ENCODE measurements at places on chromosomes 16 and 17.

DNA sequence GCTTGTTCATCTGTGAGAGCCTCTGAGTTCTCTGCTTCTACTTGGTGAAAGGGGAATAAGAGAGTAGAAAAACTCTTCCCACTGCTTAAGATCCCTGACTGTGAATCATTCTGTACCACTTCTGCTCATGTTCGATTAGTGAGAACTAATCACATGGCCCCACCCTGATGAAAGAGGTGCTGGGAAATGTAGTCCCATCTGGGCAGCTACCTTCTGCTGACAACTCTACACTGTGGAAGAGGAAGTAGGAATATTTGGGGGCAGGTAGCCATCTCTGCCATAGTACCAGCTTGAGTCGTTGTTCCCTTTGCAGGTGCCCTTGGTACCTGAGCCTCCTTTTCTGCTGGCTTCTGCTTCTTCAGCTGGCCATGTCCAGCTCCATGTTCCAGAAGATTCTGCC, 29.9 kb downstream of the NKD1 start:
- no peak for DNase-seq

DNA sequence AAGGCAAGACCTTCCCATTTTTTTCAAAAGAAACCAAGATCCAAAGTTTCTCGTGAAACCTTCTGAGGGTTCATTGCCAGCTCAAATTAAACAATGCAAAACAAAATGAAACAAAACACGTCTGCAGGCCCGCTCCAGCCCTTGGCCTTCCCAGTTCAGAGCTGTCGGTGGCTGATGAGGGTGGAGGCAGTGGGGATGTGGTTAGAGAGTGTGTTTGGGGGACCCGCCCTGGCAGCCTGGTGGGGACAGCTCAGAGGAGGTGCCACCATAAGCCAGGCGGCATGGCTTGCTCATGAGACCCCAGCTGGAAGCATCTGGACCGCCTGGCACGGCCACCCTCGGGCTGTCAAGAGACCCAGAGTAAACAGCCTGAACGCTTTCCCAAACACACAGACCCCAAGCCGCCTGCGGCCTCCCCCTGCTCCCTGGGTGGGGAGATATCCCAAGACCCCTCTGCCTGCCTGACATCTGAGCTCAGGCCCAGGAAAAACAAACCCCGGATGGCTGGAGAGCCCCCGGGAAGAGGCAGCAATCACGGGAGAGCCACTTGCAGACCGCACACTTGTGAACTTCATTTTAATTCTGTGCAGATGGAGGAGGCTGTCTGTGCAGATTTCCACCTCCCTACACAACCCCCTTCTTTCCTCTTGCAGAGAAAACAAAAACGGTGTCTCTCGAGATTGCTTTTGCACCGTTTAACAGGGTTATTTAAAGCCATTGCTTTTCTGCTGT, 35.4 kb upstream of the LITAF start:
- peak; percentile 56 for DNase-seq

- no peak for DNase-seq
These were observed 1.5 kb downstream of the ATPAF2 start for GRCh38 chr17:18037486-18037885.

- no peak for DNase-seq
These were observed 2.7 kb downstream of the CYBC1 start for GRCh38 chr17:82447876-82448275.

- no peak for DNase-seq
These were observed 18.9 kb downstream of the COG1 start for GRCh38 chr17:73211745-73212144.

GRCh38 chr16:70706948-70707465, 21.2 kb upstream of the MTSS2 start:
- no peak for DNase-seq

GRCh38 chr17:39579318-39580081, 28.2 kb downstream of the NEUROD2 start:
- DNase-seq, result no peak

GRCh38 chr16:50522324-50522723, 25.9 kb upstream of the NKD1 start:
- DNase-seq, result no peak

DNA sequence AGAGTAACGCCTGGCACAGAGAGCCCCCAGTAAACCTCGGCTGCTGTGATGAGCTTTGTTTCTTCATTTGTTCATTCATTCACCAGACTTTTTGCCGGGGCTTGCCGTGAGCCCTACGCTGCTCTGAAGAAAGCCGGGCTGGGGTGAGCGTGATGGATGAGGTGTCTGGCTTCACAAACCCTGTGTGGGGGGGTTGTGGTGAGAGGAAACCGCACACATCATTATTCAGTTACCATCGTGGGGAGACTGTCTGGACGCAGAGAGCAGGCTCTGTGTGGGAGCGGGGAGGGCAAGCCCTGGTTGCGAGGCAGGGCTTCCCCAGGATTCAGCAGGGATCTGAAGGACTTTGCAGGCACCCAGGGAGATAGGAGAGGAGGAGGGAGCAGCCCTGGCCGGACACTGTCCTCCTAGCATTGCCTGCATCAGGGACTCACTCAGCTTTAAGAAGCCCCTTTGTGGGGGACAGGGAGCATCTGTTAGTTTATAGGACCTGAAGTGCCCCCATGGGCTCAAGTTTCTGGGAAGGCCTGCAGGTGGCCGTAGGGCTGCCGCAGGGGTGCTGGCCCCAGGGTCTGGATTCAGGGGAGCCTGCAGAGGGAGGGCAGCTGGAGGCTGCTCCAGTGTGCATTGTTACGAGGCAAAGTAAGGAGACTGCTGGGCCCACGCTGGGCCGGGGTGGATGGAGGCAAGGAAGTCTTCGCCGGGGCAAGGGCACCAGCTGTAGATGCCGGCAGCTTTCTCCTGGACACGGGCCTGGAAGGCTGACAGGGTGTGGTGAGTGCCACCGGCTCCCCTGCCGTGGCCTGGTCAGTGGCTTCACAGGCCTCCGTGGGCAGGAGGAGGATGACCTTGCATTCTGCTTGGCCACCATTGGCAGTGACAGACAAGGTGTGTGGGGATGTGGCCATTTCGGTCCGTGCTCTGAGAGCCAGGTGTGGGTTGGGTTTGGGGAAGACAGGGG, 334.5 kb downstream of the SEC14L1 start:
- peak; percentile 39 for DNase-seq

DNA sequence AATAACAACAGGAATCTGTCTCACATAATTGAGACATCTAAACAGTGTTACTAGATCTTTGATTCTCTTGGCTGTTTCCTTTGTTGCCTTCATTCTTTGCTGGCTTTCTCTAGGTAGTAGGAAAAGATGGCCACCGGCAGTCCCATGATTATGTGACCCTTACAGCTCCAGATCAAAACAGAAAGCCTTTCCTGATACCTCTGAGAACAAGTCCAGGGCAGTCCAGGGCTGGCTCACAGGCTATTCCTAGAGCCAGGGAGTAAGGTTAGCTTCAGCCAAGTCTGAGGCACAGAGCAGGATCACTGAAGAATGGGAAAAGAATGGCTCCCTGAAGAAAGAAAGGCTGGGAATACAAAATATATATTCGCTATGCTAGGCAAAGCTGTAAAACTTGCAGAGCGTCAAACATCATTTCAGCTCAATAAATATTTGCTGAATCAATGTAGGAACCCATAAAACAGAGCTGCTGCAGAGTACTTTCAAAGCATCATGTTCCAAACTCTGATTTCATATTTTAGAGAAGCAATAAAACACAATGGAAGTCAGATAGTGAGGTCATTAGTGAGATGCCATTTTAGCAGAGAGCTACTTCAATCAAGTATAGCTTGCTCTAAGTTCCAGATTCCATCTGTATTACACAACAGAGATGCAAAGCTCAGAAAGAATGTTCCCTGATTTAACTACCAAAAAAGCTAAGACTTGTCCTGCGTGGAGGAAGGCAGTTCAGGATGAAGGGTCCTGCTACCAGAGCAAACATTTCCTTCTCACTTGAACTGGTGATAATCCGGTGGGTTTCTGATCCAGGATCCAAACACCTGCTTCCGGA, 23.4 kb downstream of the ADAT1 start:
- no peak for DNase-seq

DNA sequence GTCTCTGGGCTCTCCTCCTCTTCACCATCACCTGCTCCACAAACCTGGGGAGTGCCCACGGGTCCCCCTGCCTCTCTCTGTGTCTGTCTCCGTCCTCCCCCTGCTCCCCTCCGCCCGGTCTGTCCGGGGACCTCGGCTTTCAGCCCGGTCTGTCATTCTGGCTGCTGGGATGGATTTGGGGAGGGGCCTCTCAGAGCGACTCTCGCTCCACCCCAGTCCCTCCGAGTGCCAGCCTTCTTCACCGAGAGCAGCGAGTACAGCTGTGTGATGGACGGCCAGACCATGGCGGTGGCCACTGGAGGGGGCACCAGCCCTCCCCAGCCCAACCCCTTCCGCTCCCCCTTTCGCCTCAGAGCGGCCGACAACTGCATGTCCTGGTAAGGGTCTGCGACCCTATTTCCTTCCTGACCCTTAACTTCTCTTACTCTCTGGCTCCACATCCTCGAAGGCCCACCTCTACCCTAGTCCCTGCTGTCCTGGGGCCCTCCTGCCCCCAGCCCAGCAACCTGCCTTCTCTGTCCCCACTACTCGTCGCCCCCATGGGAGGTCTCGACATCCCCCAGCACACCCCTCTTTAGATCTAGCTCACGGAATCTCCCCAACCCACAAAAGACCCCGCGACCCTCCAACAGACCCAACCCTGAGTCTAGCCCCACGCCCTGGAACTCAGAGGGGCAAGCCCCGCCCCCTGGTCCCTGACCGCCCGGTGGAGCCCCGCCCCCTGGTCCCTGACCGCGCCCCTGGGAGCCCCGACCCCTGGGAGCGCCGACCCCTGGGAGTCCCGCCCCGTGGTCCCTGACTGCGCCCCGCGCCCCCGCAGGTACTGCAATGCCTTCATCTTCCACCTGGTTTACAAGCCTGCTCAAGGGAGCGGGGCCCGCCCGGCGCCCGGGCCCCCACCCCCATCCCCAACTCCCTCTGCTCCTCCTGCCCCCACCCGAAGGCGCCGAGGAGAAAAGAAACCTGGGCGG, 5.6 kb upstream of the CXCL16 start:
- no peak for DNase-seq

DNA sequence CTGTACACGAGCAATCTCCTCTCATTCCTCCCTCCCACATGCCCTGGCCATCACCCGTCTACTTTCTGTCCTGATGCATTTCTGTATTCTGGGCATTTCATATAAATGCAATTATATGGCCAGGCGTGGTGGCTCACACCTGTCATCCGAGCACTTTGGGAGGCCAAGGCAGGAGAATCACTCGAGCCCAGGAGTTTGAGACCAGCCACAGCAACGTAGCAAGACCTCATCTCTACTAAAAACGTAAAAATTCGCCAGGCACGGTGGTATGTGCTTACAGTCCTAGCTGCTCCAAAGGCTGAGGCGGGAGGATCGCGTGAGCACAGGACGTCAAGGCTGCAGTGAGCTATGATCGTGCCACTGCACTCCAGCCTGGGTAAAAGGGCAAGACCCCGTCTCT, 4.8 kb downstream of the MEAK7 start:
- DNase-seq, result no peak

DNA sequence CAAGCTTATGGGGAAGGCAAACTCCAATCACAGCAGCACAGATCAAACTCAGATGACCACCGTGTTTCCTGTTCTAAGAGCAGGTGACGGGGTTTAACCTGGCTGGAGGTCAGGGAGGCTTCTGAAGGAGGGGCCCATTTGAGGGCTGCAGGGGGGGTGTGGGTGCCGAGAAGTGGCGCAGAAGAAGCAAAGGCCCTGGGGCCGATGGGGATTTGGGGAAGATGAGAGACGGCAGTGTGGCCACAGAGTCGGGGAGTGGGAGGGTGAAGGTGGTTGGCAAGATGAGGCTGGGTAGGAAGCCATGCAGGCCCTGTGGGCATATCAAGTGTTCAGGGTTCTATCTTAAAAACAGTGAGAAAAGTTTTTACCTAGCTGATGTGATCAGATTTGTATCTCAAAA, 122.9 kb downstream of the CLEC16A start:
- DNase-seq, result no peak

GRCh38 chr17:66551839-66552238, 249.4 kb downstream of the PRKCA start:
- DNase-seq, result no peak

GRCh38 chr17:489758-490329, 137.2 kb upstream of the RPH3AL start:
- DNase-seq, result no peak

DNA sequence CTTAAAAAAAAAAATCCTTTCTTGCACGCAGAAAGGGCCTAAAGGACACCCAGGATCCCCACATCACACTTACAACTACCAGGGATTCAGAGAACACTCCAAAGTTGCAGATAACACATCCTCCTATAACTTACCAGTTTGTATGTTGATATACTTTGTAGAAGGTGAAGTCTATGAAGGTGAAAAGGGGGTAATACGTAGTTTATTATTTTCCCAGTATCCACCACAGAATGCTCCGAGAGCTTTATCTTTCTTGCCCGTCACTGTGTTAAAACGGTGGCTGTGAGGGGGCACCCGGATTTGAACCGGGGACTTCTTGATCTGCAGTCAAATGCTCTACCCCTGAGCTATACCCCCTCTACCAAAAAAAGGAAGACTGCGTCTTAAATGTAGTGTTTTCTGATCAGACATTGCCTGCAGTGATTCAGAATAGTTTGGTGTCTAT, 7.9 kb upstream of the RPL23 start:
- DNase-seq, result no peak

DNA sequence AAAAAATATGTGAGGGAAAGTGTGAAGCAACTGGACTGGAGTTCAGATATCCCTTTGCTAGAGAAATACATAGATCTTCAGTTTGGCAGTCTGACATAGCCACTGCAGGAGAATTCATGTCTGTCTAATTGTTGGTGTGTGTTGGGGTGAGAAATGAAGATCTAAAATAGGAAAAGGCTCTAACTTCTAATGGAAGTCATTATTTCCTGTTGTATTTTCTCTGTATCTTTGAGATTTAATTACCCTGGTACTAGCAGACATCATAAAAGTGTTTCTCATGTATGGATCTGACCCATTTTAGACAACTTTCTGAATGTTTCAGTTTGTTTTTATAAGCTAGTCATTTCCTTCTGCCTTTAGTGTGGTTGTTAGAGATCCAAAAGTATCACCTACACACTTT, 128.3 kb downstream of the NLK start:
- no peak for DNase-seq

GRCh38 chr17:79562192-79562930, 48.5 kb downstream of the RBFOX3 start:
- DNase-seq, result no peak

DNA sequence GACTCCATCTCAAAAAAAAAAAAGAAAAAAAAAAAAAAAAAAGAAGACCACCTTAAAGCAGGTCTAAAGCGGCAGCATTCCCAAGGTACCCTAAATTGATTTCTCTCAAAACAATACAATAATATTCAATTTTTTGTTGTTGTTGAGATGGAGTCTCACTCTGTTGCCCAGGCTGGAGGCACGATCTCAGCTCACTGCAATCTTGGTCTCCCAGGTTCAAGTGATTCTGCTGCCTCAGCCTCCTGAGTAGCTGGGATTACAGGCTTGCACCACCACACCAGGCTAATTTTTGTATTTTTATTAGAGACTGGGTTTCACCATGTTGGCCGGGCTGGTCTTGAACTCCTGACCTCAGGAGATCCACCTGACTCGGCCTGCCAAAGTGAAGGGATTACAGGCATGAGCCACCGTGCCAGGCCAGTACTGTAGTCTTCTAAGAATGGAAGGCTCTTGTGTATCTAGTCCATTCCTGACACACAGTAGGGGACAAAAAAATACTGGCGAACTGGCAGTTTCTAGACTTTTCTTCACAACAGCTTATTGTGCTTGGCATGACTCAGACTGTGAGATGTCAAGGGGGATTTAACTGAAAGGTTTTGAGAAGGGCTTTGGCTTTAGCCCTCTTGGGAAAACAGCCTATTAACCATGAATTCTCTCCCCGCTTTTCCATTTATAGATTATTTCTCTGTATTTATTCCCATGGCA, 17.3 kb downstream of the CDR2 start:
- no peak for DNase-seq

- DNase-seq, result no peak
These were observed 10.9 kb upstream of the TMEM170A start for GRCh38 chr16:75475420-75475847.

Data from MM.1S (cell line).